ENCODE measurements at places on chromosomes 13 and 19.

DNA sequence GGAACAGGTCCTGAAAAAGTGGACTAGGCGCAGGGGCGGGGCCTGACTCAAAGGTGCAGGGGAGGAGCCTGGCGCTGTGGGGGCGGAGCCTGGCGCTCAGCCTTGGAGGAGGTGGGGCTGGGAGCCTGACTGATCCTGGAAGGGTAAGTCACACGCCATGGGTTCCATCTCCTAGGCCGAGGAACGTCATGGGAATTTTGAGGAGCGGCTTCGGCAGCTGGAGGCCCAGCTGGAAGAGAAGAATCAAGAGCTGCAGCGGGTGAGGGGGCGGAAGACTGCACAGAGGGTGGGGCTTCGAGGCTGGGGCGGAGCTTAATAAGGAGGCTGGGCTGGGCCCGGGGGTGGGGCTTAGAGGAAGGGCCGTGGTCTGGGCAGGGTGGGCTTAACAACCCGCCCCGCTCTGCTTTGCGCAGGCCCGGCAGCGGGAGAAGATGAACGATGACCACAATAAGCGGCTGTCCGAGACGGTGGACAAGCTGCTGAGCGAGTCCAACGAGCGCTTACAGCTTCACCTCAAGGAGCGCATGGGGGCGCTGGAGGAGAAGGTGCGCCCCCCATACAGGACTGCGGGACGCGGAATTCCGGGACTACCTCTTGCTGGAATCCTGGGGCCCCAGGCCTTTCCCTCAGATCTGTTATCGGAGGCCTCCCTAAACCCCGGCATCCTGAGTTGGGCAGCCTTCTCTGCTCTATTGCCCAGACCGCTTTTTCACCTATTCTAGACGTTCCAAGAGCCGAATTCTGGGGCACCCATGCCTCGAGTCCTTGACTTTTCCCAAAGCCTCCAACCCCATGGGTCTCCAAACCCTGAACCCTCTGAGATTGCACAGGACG is 14.5 kb downstream of the PPFIA3 start:
- DNase-seq, result no peak

- DNase-seq, result no peak
Observed at GRCh38 chr13:98648686-98649085, 71.8 kb upstream of the STK24 start.

- peak; percentile 57 for DNase-seq
Observed at GRCh38 chr13:99980824-99981734, 505 bp upstream of the ZIC2 start.

- DNase-seq, result no peak
Observed at GRCh38 chr13:35347679-35348205, 128.7 kb downstream of the MAB21L1 start.

GRCh38 chr19:40517248-40517647 is 50.4 kb downstream of the SPTBN4 start:
- DNase-seq, result no peak

DNA sequence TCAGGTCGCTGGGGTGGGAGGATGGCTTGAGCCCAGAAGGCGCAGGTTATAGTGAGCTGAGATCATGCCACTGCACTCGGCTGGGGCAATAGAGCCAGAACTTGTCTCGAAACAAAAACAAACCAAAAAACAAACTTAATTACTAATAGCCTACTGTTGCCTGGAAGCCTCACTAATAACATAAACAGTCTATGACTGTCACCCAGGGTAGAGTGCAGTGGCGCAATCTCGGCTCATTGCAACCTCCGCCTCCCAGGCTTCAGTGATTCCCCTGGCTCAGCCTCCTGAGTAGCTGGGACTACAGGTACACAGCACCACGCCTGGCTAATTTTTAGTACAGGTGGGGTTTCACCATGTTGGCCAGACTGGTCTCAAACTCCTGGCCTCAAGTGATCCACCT is 18.0 kb downstream of the CATSPERD start:
- no peak for DNase-seq

DNA sequence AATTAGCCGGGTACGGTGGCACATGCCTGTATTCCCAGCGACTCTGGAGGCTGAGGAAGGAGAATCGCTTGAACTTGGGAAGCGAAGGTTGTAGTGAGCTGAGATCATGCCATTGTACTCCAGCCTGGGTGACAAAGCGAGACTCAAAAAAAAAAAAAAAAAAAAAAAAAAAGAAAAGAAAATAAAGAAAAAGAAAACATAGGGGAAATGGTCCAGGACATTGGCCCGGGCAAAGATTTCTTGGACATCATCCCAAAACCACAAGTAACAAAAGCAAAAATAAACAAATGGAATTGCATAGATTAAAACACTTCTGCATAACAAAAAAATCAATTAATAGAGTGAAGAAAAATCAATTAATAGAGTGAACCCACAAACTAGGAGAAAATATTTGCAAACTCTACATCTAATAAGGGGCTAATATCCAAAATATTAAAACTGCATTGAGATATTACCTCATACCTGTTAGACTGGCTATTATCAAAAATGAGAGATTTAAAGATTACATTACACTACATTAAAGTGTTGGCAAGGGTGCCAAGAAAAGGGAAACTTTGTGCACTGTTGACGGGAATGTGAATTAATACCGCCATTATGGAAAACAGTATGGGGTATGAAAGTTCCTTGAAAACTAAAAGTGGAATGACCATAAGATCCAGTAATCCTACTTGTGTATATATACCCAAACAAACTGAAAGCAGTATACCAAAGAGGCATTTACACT is 18.5 kb upstream of the ABCC4 start:
- DNase-seq, result no peak

- DNase-seq, result no peak
Observed at GRCh38 chr13:49893591-49893990, 42.5 kb downstream of the SPRYD7 start.

DNA sequence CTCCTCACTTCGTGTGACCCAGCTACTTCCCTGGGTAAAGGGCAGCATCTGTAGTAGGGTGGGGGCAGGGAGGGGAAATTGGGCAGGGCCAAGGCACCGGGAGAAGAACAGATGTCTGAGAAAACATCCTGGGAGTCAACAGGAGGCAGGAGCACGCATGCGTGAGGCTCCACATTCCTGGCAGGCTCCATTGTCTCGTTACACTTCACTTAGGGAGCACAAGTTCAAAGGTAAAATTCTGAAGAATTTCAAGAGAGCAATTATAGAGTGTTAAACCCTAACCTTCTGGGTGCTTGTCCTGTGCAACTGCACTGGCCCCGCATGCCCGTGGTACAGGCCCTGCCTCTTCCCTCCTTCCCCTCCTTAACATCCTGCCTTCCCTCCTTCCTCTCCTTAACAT is 79.6 kb upstream of the POMP start:
- DNase-seq, result peak; percentile 33

DNA sequence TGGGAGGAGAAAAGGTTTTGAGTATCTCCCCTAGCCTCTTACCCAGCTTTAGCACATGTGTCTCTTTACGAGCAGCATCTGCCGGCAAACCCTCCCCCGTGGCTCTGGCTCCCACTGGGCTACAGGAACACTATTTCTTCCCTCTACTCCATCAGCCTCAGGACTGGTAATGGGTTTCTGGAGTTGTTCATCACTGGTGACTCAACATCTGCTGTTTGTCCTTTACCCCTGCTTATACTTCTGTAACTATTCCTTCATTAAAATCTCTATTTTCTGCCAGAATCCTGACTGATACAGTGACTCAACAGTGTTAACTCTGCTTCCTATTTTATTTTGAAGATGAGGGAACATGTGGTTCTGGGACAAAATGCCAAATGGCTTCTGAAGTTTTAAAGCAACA is 437.3 kb upstream of the HTR2A start:
- peak; percentile 88 for DNase-seq

DNA sequence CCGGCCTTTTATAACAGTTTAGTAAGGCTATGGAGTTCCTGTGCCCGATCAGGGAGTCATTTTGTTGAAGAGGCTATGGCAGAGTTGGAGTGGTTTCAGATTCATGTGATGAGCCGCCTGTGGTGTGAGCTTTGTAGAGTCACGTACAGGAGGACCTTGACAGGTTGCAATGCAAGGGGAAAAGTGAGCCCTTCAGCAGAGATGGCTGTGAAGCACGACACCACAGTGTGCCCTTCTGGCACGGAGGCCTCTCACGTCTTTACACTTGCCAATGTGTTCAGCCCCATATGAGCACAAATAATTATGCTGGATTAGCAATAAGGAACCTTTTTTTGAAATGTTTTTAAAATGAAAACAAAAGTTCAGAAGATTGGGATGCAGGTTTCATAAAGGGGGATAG is 499.8 kb downstream of the LIG4 start:
- no peak for DNase-seq

DNA sequence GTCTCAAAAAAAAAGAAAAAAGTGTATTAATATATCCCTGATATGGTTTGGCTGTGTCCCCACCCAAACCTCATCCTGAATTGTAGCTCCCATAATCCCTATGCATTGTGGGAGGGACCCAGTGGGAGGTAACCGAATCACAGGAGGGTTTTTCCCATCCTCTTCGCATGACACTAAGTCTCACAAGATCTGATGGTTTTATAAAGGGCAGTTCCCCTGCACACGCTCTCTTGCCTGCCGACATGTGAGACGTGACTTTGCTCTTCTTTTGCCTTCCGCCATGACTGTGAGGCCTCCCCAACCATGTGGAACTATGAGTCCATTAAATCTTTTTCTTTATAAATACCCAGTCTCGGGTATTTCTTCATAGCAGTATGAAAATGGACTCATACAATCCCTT is 17.7 kb downstream of the STK24 start:
- DNase-seq, result no peak

GRCh38 chr13:64397701-64398100 is 2832.4 kb downstream of the PCDH9 start:
- DNase-seq, result peak; percentile 28

- peak; percentile 17 for DNase-seq
Observed at GRCh38 chr19:35843676-35844481, 8.4 kb downstream of the NPHS1 start.

GRCh38 chr13:20414546-20415305 is 110.9 kb downstream of the CRYL1 start:
- DNase-seq, result no peak

DNA sequence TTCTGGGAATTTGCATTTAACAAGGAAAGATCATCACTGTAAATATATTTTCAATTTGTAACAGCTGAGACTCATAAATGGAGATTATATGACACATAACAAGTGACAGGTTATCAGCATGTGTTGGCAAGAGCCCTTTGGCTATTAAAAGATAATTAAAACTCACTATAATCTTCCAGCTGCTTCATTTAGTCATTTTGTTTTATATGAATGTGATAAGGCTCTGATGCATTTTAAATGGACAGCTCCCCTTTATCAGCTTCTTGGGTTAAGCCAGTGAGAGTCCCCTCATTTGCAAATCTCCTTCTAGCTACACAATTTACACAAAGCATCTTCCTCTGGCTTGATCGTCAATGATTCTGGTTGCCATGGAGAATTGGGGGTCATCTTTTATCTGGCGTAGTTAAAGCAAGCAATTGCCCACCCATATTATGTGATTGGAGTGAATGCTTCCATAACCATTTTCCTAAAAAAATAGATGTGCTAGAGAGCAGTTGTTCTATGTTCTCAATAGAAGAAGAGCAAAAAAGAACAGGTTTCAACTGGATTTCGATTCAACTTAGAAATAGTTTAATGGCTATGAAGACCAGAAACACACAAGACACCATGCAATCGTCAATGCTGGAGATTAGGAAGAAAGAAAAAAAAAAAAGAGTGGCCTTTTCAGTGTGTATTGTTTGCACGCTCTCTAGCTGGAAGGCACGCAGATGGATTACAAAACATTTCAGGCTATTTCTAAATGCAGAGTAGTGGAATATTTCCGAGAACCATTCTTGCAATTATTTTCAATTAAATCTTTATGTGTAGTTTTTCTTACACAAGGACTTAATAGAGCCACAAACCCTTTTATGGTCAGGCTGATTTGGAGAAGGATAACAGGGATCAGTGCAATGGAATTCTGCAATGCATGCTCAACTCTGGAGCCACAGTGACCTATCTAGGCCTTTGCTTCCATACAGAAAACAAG is 27.4 kb downstream of the STARD13 start:
- DNase-seq, result peak; percentile 33

- no peak for DNase-seq
Observed at GRCh38 chr13:35704331-35704730, 227.8 kb upstream of the MAB21L1 start.

- no peak for DNase-seq
Observed at GRCh38 chr19:1090731-1091543, 4.2 kb downstream of the POLR2E start.

GRCh38 chr13:53920916-53921315 is 892.3 kb downstream of the OLFM4 start:
- DNase-seq, result no peak

GRCh38 chr13:38902551-38902950 is 88.1 kb downstream of the STOML3 start:
- no peak for DNase-seq

DNA sequence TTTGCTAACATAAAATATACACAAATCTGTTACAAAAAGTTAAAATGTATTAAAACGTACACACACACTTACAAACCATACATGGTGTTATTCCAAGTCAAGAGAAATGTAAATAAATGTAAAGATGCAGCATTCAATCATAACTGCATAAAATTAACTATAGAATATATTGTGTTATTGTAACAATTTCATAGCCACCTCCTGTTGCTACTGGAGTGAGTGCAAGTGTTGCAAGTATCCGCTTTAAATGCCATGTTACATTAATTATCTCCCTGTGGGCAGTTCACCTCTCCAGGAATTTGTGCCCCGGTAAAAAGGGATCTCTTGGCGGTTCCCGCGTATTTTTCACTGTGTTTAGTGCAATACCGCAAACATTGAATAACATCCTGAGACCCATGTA is 3.5 kb upstream of the INSR start:
- DNase-seq, result no peak

DNA sequence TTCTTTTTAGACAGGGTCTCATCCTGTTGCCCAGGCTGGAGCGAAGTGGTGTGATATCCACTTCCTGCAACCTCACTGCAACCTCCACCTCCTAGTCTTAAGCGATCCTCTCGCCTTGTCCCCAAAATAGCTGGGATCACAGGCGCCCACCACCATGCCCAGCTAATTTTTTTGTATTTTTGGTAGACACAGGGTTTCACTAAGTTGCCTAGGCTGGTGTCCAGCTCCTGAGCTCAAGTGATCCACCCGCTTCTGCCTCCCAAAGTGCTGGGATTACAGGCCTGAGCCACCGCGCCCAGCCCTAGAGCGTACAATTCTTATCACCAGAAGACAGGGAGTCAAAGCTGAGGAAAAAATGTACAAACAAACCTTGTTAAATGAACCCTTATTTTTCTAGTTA is 4.5 kb upstream of the ELOF1 start:
- DNase-seq, result no peak

DNA sequence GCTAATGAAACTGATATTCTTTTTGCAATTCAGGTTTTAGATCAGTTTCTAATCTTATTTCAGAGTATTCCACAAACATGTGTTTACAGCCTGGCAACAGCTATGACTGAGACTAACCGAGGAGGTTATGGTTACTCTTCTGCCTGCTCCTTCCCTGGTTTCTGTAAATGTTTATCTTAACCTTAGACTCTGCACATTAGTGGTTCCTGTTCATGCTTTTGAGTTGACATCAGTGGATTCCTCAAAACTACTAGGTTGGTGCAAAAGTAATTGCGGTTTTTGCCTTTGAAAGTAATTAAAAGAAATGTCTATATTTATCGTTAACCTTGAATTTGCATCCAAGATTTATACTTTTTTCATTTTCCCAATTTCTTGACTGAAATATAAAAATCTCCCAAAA is 237.0 kb upstream of the TSHZ3 start:
- DNase-seq, result peak; percentile 40

GRCh38 chr19:58352760-58353671 is at the start of gene A1BG:
Gene A1BG (minus strand): TSS chr19:58353492. CDS start chr19:58353437, 55 bp downstream.
- no peak for DNase-seq
